Activated CD4-positive, alpha-beta T cell treated with anti-CD3 and anti-CD28 coated beads, Interleukin-10, Interleukin-2, amounts not matched to agents 100 ng/mL and 50 ng/mL, durations not matched to agents 16 hours and 8 hours (primary cell): ENCODE measurements at places on chromosomes 5 and 9.

DNA sequence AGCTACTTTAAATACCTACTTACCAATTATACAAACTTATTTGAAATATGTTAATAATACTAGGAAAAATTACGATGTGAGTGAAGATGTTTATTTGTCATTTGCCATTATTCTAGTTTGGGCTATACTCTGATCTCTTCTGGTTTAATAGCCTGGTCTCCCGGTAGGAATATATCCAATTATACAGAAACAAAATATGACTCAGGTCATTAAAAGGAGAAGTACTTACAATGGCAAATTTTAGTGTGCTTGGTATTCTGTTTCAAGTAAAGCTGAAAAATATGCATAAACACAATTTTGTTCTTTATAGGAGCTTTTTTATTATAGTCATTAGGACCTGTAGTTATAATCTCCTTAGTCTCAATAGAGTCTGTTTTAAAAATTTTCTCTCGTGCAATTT lies 176.8 kb downstream of the SLCO4C1 start:
- no peak for DNase-seq

GRCh38 chr5:62742207-62742606 lies 163.6 kb downstream of the LRRC70 start:
- DNase-seq: no peak

GRCh38 chr9:7976167-7976755 lies 176.7 kb upstream of the DMAC1 start:
- peak; percentile 93 for DNase-seq

- DNase-seq: peak; percentile 7
Observed at GRCh38 chr5:59893429-59894227, at the start of gene PDE4D. Gene PDE4D (minus strand): TSS chr5:59893726.

- DNase-seq: no peak
Observed at GRCh38 chr9:6681957-6682501, 36.5 kb upstream of the GLDC start.

- no peak for DNase-seq
Observed at GRCh38 chr9:94817291-94818177, 91.0 kb downstream of the AOPEP start.

- no peak for DNase-seq
Observed at GRCh38 chr9:8585036-8585435, 785.5 kb upstream of the DMAC1 start.

DNA sequence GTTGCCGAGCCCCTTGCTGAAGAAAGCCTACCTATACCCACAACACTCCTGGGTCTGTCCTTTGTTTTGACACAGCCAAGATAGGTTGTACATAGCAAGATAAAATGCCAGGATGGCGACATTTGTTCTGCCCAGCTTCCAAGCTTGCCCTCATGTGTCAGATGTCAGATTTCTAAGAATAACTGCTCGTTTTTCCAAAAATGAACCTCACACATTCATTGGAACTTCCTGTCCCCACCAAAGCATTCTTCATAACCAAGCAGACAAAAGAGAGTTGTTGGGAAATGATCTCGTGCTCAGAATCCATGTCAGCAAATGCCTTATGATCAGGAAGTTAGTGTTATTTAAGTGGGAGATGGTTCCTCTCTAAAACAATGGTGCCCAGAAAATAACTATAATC lies 210.1 kb downstream of the ZNF608 start:
- no peak for DNase-seq

GRCh38 chr5:118007262-118007661 lies 981.1 kb downstream of the DTWD2 start:
- no peak for DNase-seq

GRCh38 chr9:91562416-91562815 lies 138.8 kb upstream of the NFIL3 start:
- no peak for DNase-seq

- DNase-seq: no peak
Observed at GRCh38 chr5:39826051-39826450, 401.3 kb upstream of the DAB2 start.

GRCh38 chr9:89066835-89067234 lies 75.6 kb downstream of the S1PR3 start:
- no peak for DNase-seq

GRCh38 chr9:86355814-86356213 lies 1.6 kb upstream of the TUT7 start:
- DNase-seq: no peak

DNA sequence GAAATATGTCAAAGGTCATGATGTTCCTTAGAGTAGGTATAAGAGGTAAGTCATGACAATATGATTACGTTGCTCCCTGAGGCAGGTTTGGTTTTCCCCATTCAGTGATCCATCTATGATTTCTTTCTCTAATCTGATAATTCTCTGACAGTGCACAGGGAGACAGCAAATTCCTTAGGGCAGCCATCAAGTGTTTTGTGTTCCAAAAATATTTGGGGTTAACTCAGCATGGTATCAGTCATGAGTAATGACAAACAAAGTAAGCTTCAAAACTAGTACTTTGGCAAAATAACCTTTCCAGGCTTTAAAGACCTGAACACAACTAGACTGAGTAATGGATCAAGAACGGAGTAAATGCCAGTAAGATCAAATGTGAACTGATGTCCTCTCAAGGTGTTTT lies 55.3 kb upstream of the SPATA31E1 start:
- no peak for DNase-seq

GRCh38 chr5:179354305-179354882 lies 9.1 kb upstream of the ADAMTS2 start:
- DNase-seq: no peak

DNA sequence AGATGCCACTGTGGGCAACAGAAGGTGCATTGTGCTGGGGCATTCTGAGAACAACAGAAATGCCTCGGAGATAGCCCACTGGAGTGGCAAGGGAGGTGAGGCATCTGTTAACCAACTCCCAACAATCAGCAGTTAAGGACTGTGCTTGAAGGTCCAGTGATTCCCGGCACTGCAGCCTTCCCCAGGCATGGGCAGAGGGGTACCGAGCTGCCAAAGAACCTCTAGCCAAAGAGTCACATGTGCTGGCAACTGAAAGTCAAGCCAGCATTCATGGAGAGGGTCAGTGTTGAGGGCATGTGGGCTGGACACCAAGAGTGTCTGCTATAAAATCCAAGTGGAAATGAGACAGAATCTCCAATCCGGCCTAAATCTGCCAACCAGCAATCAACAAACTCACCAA lies 149.6 kb downstream of the ASTN2 start:
- no peak for DNase-seq

DNA sequence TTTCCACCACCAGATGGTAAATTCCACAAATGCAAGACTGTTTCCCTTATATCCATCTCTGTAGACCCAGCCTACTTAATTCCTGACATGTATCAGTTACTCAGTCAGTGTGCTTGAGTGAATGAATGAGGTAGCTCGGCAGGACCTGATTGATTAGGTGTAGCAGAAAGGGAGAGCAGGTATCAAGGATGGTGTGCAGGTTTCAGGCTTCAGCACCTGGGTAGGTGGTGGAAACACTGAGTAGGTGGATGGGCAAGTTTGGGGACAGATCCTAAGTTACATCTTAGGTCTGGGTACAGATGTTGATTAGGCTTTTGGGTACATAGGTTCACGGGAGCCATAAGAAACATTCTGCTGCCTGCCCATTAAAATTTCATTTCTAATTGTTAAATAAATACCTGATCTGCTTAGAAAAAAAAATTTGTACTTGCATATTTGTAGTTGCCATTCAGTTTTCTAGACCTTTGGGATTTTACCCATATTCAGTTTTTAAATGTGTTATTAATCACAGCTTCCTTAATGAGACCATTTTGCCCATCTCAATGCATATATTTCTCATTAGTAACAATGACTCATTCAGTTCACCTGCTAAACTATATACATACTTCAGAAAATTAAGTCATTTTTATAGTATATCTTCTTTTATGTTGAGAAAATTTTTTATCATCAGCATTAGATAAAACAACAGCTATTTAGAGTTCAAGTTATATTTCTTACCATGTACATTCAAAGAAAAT lies 111.8 kb downstream of the INIP start:
- peak; percentile 8 for DNase-seq

DNA sequence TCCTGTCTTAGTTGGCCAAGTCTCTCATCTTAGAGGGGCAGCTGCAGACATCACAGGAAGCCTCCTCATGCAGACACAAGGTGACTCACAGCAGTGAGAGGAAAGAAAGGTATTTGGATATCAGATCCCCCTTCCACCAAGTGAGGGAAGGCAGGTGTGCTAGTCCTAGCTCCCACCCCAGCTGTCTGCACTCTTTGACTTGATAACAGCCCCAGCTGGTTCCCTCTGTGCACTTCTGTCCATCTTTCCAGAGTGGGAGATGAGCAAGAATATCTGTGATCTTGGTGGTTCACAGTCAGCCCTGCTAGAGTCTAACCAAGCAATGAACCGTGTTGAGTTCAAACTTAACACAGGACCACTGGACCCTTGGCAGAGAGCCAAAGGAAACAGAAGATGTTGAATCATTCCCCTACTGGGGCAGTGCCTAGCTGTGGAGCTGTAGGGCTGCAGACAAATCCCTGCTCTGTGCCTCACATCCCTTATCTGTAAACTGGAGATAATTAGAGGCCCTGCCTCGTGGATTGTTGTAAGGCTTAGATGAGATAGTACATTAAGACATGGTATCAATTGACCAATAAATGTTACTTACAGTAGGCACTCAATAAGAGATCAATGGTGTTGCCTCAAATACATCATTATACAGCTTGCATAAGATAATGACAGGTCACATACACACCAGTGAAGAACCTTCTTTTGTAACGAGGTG lies 39.1 kb downstream of the SH3RF2 start:
- DNase-seq: peak; percentile 16

GRCh38 chr9:119938871-119939270 lies 569.6 kb upstream of the BRINP1 start:
- DNase-seq: no peak

- DNase-seq: no peak
Observed at GRCh38 chr5:57561231-57561842, 78.7 kb upstream of the ACTBL2 start.

DNA sequence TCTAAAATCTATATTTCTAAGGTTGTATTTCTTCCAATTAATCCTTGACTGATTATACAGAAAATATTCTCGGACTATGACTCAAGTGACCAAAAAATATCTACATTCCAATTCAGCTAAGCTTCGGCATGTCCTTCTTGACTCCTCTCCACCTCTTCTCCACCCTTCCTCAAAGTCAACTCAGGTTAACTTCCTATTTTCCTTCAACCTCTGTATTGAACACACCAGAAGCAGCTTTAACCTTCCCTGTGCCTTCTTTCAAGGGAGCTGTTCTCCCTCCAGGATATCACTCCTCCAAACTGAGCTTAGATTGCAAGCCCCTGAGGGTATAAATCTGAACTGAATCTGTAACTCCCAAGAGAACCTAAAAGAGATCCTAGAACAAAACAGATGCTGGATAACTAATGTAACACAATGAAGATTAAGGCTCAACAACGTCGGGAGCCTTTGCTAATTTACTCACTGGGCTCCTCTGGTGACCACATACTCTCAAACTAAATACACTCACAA lies 1.1 kb downstream of the SLCO4C1 start:
- no peak for DNase-seq

GRCh38 chr9:128485414-128485855 lies 19.1 kb upstream of the GLE1 start:
- no peak for DNase-seq

- no peak for DNase-seq
Observed at GRCh38 chr5:135835766-135836165, 1.3 kb downstream of the SLC25A48 start.

DNA sequence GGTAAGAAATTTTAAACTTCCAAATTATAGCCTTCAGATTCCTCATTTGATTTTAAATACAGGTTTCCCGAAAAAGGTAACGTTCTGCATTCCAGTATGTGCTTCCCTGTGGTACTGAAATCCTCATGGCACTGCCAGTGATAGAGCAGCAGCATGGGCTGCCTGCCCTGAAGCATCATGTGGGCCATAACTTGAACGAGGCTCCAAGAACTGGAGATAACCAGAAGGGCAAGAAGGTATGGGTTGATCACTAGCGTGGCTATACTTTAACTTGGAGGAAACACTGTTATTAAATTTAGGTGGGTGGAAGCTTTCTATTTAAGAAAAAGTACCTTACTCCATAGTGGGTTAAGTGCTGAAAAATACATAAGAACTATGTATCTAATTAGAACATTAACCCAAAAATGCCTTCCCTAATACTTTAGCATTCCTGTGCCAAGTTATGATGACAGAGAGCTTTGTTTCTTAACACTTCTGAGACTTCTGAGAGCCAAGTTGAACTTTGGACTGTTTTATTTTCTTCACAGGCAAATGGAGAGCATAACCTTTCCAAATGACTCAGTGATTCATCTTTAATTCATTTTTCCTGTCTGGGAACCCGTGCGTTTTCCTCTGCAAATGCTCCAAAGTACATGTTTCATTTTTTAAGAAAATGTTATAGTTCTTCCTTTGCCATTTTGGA lies 191.5 kb upstream of the GNA14 start:
- no peak for DNase-seq

DNA sequence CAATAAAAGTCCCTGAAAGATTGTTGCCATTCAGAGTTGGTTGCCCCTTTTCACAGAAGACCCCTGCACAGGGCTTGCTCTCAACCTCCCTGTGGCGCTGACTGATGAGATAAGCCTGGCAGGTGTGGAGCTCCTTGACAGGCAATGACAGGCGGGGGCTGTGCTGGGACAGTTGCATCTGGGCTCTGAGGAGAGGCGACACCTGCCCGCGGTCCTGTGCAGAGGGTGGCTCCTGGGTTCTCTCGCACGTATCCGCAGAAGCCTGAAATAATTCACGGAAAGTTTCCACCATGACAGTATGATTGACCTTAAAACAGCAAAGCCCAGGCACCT lies 19.8 kb upstream of the EXOC3 start:
- DNase-seq: no peak

GRCh38 chr9:33843312-33843961 lies 26.5 kb downstream of the UBE2R2 start:
- DNase-seq: no peak

- no peak for DNase-seq
Observed at GRCh38 chr9:38062498-38063362, 6.3 kb downstream of the SHB start.

GRCh38 chr5:78888580-78889368 lies 96.3 kb downstream of the ARSB start:
- no peak for DNase-seq

DNA sequence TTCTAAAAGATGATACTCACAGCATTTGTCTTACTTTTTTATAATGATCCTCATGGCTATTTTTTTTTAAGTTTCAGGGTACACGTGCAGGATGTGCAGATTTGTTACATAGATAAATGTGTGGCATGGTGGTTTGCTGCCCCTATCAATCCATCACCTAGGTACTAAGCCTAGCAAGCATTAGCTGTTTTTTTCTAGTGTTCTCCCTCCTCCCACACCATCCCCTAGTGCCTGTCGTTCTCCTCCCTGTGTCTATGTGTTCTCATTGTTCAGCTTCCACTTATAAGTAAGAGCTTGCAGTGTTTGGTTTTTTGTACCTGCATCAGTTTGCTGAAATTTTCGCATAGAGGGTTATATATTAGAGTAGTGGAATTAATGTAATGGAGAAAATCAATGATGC lies 189.1 kb upstream of the CDH12 start:
- DNase-seq: no peak
